Hematopoietic multipotent progenitor cell (in vitro differentiated cells): ENCODE measurements at places on chromosomes 16 and 17. TPM values are rescaled to one million over a fixed set of nuclear protein-coding genes. Genes with fewer than 3 reads are reported as not detected.

GRCh38 chr17:47618410-47618809 is 31.3 kb upstream of the KPNB1 start:
- DNase-seq, result no peak

DNA sequence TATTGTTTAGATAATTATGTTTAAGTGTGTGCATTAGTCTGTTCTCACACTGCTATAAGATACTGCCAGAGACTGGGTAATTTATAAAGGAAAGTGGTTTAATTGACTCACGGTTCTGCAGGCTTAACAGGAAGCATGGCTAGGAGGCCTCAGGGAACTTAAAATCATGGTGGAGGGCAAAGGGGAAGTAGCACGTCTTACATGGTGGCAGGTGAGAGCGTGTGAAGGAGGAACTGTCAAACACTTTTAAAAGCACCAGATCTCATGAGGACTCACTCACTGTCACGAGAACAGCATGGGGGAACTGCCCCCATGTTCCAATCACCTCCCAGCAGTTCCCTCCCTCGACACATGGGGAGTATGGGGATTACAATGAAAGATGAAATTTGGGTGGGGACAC is 203.5 kb upstream of the GOT2 start:
- no peak for DNase-seq

- no peak for DNase-seq
Measured at GRCh38 chr16:65958086-65958485, 408.4 kb upstream of the CDH5 start.

GRCh38 chr17:50963139-50963538 is 97.0 kb upstream of the TOB1 start:
- no peak for DNase-seq

Gene TBC1D3I
- total RNA-seq, result 0.54 TPM
